ENCODE measurements at places on chromosomes 7 and 10.

GRCh38 chr10:87660484-87661133, 931 bp downstream of the PAPSS2 start:
- peak; percentile 85 for DNase-seq

GRCh38 chr7:111370002-111370401, 192.3 kb downstream of the IMMP2L start:
- no peak for DNase-seq

GRCh38 chr10:64156166-64156565, 635.0 kb downstream of the REEP3 start:
- no peak for DNase-seq

DNA sequence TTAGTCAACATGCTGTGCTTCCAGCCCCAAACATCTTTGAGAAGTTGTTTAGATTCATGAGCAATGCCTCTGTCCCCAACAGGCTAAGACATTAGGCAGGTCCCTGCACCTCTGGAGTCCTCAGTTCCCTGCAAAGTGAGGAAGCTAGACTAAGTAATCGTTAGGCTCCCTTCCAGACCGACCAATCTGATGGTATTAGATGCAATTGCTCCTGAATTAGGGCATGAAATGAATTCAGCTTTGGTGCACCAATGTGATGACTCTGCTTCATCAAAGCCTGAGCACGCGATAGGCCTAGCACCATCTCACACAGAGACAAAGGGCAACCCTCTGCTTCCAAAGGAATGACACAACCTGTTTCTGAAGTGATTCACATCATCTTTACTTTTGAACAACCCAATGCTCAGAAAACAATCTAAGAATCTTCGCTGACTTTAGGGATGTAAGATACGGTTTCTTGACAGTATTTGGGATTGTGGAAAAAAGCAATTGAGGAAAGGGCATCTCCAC, 723 bp upstream of the TES start:
- no peak for DNase-seq

DNA sequence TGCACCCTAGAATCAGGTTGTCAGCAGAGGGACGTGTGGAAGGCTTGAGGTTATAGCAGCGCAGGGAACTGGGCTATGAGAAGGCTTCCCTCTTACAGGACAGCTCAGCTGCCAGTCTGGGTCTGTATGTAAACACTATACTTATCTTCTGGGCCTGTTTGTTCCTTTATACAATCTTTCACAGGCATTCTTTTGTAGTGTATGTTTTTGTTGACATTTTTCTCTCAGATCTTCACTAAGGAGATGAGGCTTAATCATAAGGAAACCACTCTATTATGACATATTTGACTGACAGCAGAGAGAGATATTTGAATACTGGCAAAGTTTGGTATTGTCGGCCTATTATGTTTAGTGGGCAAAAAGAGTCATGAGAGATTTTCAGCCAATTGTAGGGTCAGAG, 929 bp downstream of the GBF1 start:
- peak; percentile 45 for DNase-seq

DNA sequence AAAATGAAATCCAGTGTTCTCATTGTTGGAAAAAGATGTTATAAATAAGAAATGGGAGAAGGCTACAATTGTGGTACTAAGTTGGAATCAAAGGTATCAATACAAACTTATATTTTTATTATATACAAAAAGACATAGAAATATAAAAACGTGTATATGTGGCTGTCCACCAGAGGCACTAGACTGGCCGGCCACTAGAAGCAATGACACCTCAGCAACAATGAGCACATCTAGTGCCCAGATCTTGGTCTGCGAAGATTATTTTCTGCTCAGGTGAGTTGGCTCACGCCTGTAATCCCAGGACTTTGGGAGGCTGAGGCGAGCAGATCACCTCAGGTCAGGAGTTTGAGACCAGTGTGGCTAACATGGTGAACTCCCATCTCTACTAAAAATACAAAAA, 21.6 kb downstream of the IDE start:
- no peak for DNase-seq

- DNase-seq: no peak
Measured at GRCh38 chr10:71585564-71586290, 133.9 kb downstream of the C10orf105 start.

GRCh38 chr7:75616421-75617167, 122.1 kb downstream of the HIP1 start:
- DNase-seq: no peak

- no peak for DNase-seq
Measured at GRCh38 chr10:45180946-45181875, 134.2 kb downstream of the OR13A1 start.

DNA sequence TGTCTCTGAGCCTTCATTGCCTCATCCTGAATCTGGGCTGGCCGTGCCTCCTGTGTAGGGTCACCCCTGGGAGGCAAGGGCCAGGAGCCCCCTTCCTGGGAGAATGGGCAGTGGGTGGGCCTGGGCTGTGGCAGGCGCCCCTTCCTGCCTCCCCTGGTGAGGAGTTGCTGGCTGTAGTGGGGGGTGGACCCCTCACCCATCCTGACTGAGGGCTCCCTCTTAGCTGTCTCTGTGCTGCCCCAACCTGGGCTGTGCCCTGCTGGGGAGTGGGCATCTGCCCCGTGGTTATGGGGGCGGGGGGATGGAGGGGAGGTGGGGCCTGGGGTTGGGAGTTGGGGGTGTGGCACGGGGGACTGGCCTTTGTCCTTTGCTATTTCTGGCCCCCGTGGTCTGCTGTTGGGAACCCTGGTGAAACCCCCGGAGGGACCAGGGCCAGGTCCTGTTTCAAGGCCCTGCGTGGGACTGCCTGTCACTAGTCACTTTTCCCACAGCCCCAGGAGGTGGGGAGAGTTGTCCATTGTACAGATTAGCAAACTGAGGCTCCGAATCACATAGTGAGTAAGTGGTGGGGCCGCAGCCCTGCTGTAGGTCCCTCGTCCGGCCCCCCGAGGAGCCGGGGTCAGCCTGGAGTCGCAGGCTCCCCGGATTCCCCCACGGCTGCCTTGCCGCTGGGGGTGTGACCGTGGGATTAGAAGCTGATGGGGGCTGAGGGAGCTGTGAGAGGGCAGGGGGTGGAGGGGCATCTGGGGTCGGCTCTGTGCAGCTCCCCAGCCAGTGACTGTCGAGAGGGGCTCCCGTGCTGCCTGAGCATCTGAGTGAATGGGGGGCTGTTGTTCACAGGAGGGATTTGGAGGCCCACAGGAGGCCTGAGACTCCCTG, 2.7 kb downstream of the TTYH3 start:
- no peak for DNase-seq

- no peak for DNase-seq
Measured at GRCh38 chr7:80823057-80823456, 95.8 kb downstream of the SEMA3C start.

GRCh38 chr10:133464582-133465031, 10.9 kb downstream of the SCART1 start:
- DNase-seq: no peak
